ENCODE measurements at places on chromosomes 16 and 17. TPM values are rescaled to one million over a fixed set of nuclear protein-coding genes. Genes with fewer than 3 reads are reported as not detected.

MAF gene
- under 0.01 TPM for total RNA-seq

LYZL6 gene
- total RNA-seq: not detected

CLN3 gene
- 3.3 TPM for total RNA-seq

UNC45B gene
- not detected for total RNA-seq

- peak; percentile 13 for DNase-seq
Measured at GRCh38 chr17:78112518-78113471, 15.8 kb downstream of the TMC6 start.

GRCh38 chr17:61352408-61352770 lies 47.3 kb upstream of the TBX2 start:
- DNase-seq: no peak

DNA sequence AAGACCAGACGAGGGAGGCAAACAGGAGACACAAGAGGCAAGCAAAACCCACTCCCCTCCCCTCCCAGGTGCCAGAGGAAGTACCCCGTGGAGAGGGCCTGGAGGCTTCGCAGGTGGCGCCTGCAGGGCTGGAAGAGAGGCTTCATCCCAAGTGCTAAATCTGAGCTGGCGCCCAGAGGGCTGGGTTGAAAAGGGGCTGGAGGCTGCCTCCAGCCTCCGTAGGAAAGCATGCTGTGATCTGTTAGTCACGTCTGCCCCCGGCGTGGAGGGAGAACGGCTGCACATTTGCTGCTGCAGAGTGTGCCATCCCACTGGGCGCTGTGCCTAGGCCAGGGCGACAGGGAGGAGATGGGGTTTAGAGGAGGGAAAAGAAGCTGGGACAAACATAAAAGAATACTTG lies 16.9 kb downstream of the RPH3AL start:
- DNase-seq: no peak

GRCh38 chr16:1510941-1511351 lies 17.8 kb downstream of the TELO2 start:
- no peak for DNase-seq
